ENCODE measurements at places on chromosomes 5 and 9. TPM values are rescaled to one million over a fixed set of nuclear protein-coding genes. Genes with fewer than 3 reads are reported as not detected.

- peaks cover 5% of the 10 kb centered on the region for H3K36me3 ChIP-seq
- no peaks in the 10 kb centered on the region for H3K27me3 ChIP-seq
- H3K27ac ChIP-seq: no peak overlapping the region
- peaks cover 21% of the 10 kb centered on the region for H3K4me1 ChIP-seq
- no peak for DNase-seq
These were observed 201.9 kb downstream of the ZNF608 start for GRCh38 chr5:124544366-124545055.

GRCh38 chr5:88483964-88484672 lies 215.5 kb upstream of the TMEM161B start:
- no peak for DNase-seq
- H3K4me1 ChIP-seq: peaks cover 77% of the 10 kb centered on the region

- peaks cover 4% of the 10 kb centered on the region for H3K27me3 ChIP-seq
- no peak overlapping the region for H3K4me3 ChIP-seq
- no peak overlapping the region for H3K27ac ChIP-seq
- H3K4me1 ChIP-seq: peaks cover 26% of the 10 kb centered on the region
These were observed 25.8 kb upstream of the HMCN2 start for GRCh38 chr9:130239741-130240241.

Gene CNTNAP3B
- total RNA-seq: 9.4 TPM

DNA sequence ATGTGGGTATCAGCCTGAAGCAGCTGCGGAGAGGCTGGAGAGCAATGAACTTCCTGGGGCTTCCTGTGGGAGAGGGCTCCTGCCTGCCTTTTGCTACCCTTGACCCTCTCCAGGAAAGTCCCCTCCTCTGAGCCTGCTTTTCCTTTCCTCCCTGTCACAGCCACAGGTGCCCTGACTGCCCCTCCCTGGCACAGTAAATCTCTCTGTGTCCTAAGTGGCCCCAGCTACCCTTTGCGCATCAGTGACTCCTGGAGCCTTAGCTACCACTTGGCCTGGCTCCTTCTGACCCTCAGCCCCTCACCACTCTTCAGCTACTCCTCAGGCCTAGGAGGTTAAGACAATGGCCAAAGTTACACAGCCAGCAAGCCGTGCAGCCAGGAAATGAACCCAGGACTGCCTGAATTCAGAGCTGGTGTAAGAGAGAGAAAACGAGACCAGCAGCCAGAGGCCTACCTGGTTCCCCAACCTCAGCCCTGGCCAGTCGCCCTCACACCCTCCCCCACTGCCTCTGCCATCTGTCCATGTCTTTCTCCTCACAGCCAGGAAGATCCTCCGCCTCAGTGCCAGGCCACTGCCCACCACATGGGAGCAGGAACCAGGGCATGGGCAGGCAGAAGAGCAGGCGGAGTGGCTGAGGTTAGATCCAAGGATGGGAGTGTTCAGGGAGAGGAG lies 18.6 kb downstream of the CNTFR start:
- peak overlapping the region; percentile 21 for H3K4me3 ChIP-seq
- H3K27ac ChIP-seq: peak overlapping the region; percentile 54
- H3K36me3 ChIP-seq: no peaks in the 10 kb centered on the region
- no peak for DNase-seq

DNA sequence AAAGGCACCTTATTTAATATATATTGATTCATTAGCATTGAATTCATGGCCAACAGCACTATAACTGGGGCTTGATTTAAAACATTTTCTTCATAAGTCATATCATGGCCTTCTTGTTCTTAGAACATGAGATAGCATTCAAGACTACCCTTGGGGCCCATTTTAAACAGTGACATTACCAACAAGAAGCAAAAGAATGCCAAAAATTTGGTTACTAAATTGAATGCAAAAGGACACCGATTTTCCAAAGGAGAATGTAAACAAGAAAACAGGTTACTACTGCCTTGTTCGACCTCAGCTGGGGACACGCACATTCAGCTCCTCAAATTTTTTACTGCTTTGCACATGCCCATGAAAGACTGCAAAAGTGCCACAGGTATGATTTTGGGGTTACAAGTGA lies 219.4 kb upstream of the TLE4 start:
- no peaks in the 10 kb centered on the region for H3K36me3 ChIP-seq
- DNase-seq: no peak
- no peaks in the 10 kb centered on the region for H3K4me1 ChIP-seq
- no peak overlapping the region for H3K27ac ChIP-seq

Gene CTXN3
- total RNA-seq: not detected

GRCh38 chr9:70484232-70485130 lies 70.0 kb upstream of the KLF9 start:
- H3K36me3 ChIP-seq: no peaks in the 10 kb centered on the region
- no peak overlapping the region for H3K27ac ChIP-seq
- no peak overlapping the region for H3K4me3 ChIP-seq
- peaks cover 10% of the 10 kb centered on the region for H3K27me3 ChIP-seq

DNA sequence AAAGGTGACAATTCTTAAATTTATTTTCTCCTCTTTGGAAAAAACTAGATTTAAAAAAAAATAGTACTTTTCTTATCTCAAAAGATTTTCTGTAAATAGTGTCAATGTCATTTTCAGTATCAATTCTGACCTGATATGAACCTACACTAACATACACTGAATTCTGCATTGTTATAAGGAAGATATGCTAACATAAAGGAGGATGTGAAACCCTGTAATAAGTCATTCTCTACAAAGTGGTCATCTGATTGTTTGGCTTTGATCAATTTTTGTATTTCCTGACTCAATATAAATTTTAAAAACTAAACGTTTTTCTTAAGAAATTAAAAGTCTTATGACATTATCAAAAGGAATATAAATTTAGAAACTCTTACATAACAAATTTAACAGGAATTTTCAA lies 233.6 kb upstream of the EDIL3 start:
- H3K4me1 ChIP-seq: no peaks in the 10 kb centered on the region
- DNase-seq: no peak
- no peaks in the 10 kb centered on the region for H3K27me3 ChIP-seq

GRCh38 chr5:158736150-158736870 lies 363.4 kb downstream of the EBF1 start:
- H3K36me3 ChIP-seq: no peaks in the 10 kb centered on the region
- peaks cover 10% of the 10 kb centered on the region for H3K4me1 ChIP-seq
- no peak overlapping the region for H3K4me3 ChIP-seq
- no peak overlapping the region for H3K27ac ChIP-seq
- H3K27me3 ChIP-seq: peaks cover 10% of the 10 kb centered on the region
- no peak for DNase-seq

DNA sequence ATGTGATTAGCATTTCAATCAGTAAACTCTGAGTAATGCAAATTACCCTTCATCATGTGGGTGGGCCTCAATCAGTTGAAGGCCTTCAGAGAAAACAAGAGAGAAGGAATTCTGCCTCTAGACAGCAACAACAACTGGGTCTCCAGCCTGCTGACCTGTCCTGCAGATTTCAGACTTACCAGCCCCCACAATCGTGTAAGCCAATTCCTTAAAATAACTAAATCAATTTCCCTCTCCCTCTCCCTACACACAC lies 41.7 kb upstream of the FBXW11 start:
- no peak overlapping the region for H3K4me3 ChIP-seq
- DNase-seq: no peak
- no peaks in the 10 kb centered on the region for H3K27me3 ChIP-seq
- H3K27ac ChIP-seq: no peak overlapping the region

GRCh38 chr9:4984171-4984620 lies 876 bp upstream of the JAK2 start:
- no peak for DNase-seq
- H3K27me3 ChIP-seq: peaks cover 3% of the 10 kb centered on the region
- H3K36me3 ChIP-seq: no peaks in the 10 kb centered on the region
- peaks cover 19% of the 10 kb centered on the region for H3K4me1 ChIP-seq
- peak overlapping the region; percentile 91 for H3K4me3 ChIP-seq

- no peaks in the 10 kb centered on the region for H3K27me3 ChIP-seq
- peaks cover 71% of the 10 kb centered on the region for H3K4me1 ChIP-seq
- H3K36me3 ChIP-seq: peaks cover 3% of the 10 kb centered on the region
- DNase-seq: no peak
- H3K4me3 ChIP-seq: peak overlapping the region; percentile 13
- H3K27ac ChIP-seq: peak overlapping the region; percentile 90
These were observed 126.1 kb upstream of the RETREG1 start for GRCh38 chr5:16742938-16743337.

DNA sequence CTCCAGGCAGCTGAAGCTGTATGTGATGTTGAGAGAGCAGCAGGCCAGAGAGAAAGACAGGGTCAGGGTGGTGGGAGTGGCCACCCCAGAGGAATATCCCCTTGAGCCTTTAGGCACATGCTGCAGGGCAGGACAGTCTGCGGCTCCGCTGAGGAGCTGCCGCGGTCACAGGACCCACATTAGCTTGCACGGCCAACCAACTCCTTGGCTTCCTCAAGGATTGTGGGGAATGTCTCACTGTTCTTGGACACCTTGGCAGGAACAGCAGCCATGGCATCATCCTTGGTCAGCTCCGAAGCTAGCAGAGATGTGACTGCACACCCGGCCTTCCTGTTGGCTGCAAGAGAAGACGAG lies 27.8 kb downstream of the PCDHGC5 start:
- peak overlapping the region; percentile 82 for H3K4me3 ChIP-seq
- H3K4me1 ChIP-seq: peaks cover 93% of the 10 kb centered on the region
- H3K27me3 ChIP-seq: no peaks in the 10 kb centered on the region
- H3K27ac ChIP-seq: no peak overlapping the region
- peaks cover 37% of the 10 kb centered on the region for H3K36me3 ChIP-seq
- no peak for DNase-seq

DNA sequence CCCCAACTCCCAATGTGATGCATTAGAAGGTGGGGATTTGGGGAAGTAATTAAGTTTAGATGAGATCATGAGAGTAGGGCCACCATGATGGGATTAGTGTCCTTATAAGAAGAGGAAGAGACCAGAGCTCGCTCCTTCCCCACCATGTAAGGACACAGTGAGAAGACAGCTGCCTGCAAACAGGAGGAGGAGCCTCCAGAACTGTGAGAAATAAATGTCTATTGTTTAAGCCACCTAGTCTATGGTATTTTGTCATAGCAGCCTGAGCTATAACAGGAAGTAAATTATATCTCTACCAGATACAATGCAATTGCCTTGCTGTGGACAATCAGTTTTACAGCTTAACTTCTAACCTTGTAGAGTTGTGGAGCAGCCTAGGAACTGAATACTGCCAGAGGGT lies 58.0 kb downstream of the ANKRD33B start:
- H3K27ac ChIP-seq: no peak overlapping the region
- DNase-seq: no peak
- peaks cover 3% of the 10 kb centered on the region for H3K27me3 ChIP-seq

Measured in neural crest cell (in vitro differentiated cells).